ENCODE measurements at places on chromosomes 12 and 14. TPM values are rescaled to one million over a fixed set of nuclear protein-coding genes. Genes with fewer than 3 reads are reported as not detected.

- H3K4me3 ChIP-seq, result no peak overlapping the region
- peaks cover 63% of the 10 kb centered on the region for H3K4me1 ChIP-seq
- peak; percentile 60 for DNase-seq
- H3K27me3 ChIP-seq, result no peaks in the 10 kb centered on the region
- H3K36me3 ChIP-seq, result peaks cover 11% of the 10 kb centered on the region
These were observed 4.7 kb upstream of the RHOF start for GRCh38 chr12:121797937-121798786.

DNA sequence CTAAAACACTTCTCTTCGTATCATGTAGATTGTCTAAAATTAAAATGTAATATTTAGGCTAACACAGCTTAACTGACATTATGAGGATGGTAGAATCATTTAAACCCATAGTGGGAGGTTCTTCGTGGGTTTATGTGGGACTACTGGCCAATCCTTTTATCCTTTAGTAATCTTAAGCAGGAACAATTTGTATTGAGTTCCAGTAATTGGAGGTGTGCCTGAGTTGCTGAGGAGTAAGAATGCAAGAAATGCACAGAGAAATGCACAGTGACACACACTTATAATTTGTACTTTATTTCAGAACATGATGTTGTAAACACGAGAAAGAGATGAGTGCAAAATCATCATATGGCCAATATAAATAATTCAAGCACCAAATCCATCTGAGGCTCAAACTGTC, 22.3 kb downstream of the OTOGL start:
- peaks cover 7% of the 10 kb centered on the region for H3K4me1 ChIP-seq
- no peak overlapping the region for H3K27ac ChIP-seq
- no peak overlapping the region for H3K4me3 ChIP-seq
- no peak for DNase-seq

DNA sequence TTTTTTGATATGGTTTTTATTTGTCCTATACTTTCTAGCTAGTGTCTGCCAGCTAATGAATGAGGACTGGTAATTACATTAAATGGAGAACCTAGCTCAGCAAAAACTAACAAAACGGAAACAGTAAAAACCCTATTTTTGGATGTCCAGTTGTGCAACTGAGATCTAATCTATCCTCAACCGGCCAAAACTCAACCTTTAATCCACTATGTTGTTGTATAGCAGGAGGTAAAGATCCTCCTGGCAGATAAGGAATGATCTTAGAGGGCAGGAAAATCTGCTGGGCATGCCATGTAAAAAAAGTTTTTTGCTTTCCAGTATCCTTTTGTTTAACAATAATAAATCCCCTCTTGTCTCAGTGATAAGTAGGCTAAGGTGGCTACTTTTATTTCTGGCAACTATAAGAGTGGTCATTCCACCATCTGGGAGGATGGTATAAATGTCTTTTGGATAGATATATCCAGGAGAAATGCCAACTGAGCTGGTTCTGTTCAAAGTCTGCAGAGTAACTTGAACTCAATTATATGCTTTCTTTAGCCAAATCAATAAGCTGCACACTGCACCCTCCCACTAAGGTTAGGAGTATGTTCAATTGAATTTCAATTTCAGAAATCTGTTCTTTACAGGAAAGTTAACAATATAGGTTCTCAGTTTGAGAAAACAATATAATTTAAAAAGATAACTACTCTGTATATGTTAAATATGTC, 40.1 kb downstream of the WASHC3 start:
- no peak overlapping the region for H3K27ac ChIP-seq
- H3K36me3 ChIP-seq, result peaks cover 3% of the 10 kb centered on the region
- H3K4me1 ChIP-seq, result no peaks in the 10 kb centered on the region
- DNase-seq, result no peak
- no peak overlapping the region for H3K4me3 ChIP-seq

- no peak overlapping the region for H3K27ac ChIP-seq
- no peak overlapping the region for H3K4me3 ChIP-seq
- no peak for DNase-seq
- H3K27me3 ChIP-seq, result no peaks in the 10 kb centered on the region
These were observed 74.5 kb downstream of the CCDC60 start for GRCh38 chr12:119409043-119409442.

JDP2 gene
- total RNA-seq, result 60.5 TPM

BAZ1A gene
- total RNA-seq, result 36.9 TPM

SLC39A9 gene
- 70.4 TPM for total RNA-seq
